ENCODE measurements at places on chromosomes 16 and 17.

- no peak for DNase-seq
These were observed 455.5 kb downstream of the SOX9 start for GRCh38 chr17:72576289-72576759.

DNA sequence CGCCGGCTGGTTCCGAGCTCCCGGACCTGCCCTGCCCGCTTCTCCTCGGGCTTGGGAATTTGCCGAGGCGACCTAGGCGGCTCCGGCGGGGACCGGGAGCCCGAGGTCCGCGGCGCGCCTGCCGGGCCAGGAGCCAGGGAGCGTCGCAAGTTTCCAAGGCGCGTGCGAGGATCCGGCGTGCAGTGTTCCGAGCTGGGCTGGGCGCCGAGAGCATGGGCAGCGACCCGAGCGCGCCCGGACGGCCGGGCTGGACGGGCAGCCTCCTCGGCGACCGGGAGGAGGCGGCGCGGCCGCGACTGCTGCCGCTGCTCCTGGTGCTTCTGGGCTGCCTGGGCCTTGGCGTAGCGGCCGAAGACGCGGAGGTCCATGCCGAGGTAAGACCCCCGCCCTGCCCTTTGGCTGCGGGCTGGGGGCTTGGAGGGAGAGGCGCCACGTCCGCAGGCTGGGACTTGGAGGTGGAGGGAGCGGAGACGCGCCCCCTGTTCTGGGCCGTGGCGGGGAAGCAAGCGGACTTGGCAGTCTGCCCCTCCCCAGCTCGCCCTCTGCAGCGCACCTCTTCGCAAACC, 668 bp downstream of the MMP15 start:
- peak; percentile 9 for DNase-seq

DNA sequence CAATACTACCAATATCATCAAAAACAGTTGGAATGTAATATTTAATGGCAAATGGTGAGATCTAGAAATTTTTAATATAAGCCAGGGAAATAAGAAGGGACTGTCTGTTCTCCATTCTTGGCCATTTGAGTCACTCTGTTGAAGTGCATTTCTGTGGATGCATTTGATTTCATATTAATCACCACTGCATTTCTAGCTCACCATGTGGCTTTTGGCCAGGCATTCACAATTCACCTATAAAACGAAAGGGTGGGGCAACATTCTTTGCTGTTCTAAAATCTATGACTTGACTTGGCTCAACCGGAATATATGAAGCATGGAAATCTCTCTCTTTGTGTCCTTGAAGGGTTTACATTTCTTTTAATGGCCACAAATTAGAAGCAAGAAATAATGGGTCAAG, 483.0 kb downstream of the SLC39A11 start:
- no peak for DNase-seq

- no peak for DNase-seq
These were observed 3.3 kb downstream of the KRT37 start for GRCh38 chr17:41421116-41421515.

DNA sequence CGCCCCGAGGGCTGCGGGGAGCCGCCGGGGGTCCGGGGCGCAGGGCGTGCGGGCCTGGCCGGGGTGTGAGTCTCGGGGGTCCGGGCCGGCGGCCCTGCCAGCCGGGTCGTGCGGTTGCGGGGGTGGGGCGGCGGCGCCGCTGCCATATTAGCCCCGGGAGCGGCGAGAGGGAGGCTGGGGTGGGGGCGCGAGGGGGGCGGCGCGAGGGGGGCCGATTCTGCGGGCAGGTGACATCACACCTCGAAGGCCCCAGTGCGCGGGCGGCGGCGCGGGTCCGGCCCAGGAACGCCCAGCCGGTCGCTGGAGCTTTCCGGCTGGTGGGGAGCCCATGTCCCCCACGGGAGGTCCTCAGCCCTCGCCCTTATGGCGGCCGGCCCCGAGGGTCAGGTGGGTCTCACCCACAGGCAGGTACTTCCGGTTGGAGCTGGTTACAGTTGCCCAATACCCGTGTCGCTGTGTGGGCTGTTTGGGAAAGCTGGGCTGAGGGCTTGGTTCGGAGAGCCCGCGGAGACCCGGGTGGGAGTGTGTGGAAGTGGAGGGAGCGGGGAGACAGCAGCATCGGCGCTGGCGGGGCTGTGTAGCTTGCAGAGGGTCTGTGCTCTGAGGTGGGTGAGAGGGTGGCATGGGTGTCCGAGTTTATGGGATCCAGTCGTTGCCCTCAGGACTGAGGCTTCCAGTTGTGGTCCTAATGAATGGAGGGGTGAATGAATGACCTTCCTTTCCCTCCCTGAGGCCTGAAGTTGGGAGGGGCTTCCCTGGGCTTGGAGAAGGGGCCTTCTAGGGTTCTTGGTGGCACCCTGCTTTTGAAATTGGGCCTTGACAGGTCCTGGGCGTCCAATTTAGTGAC, 804 bp downstream of the ATP6V0C start:
- DNase-seq, result no peak

Measured in DMS153 (cell line).